C1 segment of cervical spinal cord (tissue), 14 donors: ENCODE measurements at places on chromosomes 11 and 22.

DNA sequence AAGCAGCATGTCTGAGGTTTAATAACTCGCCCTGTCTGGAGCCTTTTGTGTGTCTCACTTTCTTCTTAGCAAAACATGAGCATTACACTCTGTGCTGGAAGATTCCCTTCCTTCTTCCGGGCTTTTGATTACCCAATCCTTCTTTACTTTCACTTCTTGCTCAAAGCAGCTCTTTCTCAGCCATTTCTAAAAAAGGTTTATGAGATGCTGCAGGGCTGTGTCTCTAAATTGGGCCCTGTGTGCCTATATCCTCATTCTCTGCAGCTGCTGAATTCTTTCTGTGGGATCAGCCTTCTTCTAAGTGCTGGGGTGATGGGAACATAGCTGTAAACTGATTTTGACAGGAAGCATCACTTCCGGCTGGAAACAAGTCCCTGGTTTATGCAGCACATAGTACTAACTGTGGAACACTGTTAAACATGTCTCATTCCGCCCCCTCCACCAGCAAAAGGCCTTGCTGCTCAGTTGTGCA is 71.8 kb downstream of the PIWIL4 start:
- peak; percentile 15 for DNase-seq

GRCh38 chr11:126480015-126480409 is 124.5 kb downstream of the ST3GAL4 start:
- DNase-seq, result no peak

DNA sequence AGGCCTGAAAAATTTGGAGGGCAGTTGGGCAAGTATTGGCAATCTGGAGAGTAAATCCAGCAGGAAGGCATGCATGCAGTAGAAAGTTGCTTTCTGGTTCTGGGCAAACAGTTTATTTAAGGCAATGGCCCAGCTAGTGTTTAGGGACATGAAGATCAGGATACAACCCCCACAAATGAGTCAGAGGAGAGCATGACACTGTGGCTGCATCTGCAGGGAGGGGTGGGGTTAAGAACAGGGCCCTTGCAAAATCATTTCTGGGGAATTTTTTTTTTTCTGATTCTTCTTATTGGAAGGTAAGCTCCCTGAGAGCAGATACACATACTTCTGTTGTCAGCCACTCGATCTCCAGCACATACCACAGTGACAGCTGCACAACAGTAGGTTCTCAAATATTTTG is 61.1 kb downstream of the FDX1 start:
- no peak for DNase-seq

GRCh38 chr11:114395736-114396135 is 4.6 kb downstream of the C11orf71 start:
- no peak for DNase-seq

DNA sequence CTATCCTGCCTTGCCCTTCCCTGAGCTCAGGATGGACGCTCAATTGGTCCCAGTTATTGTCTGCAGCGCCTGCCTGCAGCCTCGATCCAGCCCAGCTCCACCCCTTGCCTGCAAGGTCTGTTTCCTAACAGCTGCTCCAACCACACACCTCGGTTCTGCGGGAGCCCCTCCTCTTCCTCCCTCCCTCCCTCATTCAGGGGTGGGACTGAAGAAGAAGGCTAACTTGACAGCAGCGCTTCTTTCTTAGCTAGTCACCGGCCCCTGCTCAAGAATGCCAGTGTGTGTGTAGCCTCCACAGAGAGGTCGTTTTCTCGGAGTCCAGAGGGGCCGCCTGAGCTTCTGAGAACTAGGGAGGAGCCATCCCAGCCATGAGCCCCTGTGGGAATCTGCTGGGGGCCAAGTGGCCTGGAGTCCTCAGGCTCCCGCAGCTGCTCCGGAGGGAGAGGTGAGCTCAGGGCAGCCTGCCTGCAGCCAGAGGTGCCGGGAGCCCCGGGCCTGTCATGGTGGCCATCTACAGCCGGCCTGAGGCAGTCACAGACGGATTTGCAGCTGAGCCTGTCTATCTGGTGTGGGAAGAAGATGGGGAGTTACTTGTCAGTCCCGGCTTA is 36.1 kb downstream of the LIMK2 start:
- DNase-seq, result peak; percentile 62

DNA sequence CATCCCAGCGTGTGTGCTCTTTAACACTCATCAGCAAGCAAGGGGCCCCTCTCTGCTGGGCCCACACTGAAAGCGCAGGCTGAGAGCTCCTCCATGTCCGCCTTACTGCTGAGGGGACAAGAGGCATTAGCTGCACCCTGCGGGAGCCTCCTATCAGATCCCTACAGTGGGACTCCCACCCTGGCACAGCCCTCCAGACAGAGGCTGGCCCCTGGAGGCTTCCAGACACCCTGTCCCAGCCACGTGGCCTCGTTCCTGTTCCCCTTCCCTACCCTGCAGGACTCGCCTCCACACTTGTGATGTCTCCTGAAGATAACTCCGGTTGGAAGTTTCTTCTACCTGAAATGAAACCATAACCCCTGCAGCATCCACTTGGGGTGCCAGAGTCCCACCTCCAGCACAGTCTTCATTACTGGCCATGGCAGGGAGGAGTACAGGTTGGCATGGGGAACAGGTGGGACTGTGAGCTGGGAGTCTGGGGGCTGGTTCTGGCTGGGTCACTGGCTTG is 5.0 kb upstream of the SH3BP1 start:
- no peak for DNase-seq

DNA sequence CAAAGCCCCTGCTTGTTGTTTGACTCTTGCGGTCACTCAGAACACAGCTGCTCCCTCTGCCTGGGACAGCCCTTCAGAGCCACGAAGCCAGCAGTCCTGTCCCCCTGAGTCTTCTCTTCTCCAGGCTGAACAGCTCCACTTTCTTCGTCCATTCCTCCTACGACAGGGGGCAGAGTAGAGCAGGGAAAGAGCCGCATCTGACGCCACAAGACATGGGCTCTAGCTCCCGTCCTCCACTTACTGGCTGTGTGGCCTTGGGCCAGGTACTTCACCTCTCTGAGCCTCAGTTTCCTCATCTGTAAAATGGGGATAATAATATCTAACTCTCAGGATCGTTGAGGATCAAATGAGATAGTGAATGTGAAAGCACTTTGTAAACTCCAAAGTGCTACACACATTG is 29.9 kb downstream of the CHRDL2 start:
- DNase-seq, result no peak

DNA sequence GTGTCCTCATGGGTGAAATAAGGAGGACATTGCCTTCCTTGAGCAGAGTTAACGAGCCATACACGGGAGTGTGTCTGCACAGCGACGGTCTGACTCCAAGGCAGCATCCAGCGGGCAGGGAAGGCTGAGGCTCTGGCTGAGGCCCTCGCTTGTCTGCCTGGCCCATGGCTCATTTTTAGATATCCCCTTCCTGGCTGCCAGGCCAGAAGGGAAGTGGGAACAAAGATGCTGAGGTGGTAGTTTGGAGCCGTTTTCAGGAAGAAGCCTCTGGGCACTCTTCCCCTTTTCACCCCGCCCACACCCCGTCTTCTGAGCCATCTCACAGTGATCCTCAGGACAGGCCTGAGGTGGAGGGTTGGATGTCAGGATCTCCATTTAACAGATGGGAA is 3.0 kb upstream of the SLCO2B1 start:
- DNase-seq, result no peak

- no peak for DNase-seq
Measured at GRCh38 chr11:93288767-93289166, 41.8 kb upstream of the DEUP1 start.

GRCh38 chr11:10864688-10865087 is 6.8 kb upstream of the ZBED5 start:
- no peak for DNase-seq

GRCh38 chr11:102810950-102811660 is 13.1 kb upstream of the MMP1 start:
- DNase-seq, result no peak

- DNase-seq, result no peak
Measured at GRCh38 chr11:102705626-102706025, at the start of gene MMP27. TSS of gene MMP27 (minus strand) at chr11:102705769. CDS start at chr11:102705714, 55 bp downstream.

DNA sequence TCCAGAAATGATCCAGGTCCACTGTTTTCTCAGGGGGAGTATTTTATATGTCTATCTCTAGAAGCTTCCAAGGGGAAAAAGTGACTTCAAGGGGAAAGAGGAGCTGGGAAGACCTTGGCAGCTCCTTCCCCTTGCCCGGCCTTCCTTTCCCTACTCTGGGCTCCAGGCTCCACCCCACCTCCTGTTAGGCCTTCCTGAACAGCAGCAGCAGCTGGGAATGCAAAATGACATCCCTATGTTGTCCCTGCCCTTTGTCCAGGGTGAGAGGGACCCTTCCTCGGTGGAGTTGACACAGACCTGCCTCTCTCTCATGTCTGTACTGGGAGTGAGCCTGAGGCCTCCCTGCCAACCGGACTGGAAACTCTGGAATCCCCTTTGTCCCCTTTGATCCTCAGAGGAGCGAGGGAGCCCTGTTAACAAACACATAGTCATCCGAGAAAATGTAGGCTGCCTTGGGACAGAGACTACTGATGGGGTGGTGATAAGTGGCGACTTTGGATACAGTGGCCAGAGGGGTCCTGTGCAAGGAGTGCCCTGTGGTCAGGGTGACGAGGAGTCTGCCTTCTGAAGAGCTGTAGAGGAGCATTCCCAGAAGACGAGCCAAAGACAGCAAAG is 9.0 kb upstream of the MALAT1 start:
- DNase-seq, result no peak

DNA sequence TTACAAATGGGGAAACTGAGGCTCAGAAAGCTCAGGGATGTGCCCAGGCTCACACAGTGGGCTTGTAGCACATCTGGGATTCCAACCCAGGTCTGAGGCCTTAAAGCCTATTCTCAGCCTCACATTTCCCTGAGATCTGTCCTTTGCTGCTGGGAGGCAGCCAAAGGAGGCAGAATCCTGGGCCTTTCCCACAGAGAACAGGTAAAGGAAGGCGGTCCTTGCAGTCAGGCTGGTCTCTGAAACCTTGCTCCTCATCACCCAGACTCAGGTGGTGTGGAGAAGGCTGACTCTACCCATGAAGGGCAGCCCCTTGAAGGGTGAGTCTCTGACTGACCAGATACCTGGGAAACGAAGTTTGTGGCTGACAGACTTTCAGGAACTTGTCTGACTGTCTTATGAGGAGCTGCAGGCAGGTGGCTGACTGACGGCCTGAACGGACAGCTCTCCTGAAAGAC is 7.8 kb downstream of the SLCO2B1 start:
- no peak for DNase-seq

DNA sequence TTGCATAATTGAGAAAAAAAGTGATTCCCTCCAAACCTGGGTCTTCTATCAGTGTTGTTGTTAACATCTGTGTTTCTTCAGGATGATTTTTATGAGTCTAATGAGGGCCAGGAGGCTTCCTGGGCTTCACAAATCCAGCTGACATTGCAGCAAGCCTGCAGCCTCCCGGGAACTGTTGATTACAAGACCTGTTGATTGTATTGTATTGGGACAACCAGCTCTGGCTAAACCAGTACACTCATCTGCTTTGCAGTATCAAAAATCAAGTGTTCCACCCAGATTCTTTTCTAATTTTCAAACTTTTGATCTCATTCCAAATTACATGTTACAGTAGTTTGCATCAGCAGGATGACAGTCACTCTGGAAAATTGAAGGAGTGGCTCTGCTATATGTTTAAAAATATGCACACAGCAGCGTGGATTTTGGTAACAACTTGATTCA is 16.1 kb upstream of the PRSS23 start:
- DNase-seq, result no peak

DNA sequence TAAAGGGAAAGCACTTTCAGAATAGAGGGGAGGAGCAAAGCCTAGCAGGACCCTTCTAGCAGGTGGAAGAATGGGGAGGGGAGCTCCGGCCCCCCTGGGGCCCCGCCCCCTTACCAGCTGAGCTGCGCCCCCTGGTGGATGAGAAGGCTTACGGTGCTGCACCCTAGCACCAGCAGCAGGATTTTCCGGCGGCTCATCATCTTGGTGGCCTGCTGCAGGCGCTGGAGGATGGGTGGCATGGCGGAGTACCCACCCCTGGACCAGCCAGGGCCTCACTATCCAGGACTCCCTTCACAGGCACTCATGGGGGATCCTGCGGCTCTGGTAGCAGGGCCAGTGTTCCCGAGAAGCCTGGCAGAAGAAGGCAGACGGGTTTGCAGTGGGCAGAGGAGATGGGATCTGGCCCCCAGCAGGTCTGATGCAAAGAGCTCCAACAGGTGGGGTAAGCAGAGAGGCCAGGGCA is 3.8 kb downstream of the GAL3ST3 start:
- peak; percentile 20 for DNase-seq

DNA sequence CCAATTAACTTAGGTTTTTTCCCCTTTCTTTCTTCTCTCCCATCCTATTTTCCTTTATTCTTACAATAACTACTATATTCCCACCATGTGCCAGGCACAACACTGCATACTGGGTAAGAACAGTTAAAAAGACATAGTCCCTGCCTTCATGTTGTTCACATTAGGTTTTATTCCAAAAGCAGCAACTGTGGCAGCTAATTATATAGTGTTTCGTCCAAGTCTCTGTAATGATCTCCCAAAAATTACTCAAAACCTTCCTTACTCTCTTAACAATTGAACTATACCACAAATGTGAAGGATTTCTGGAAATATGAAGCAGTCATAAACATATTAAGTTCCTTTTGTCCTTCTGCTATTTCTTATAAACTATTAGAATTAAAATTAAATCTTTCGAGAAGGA is 184.1 kb upstream of the C11orf58 start:
- DNase-seq, result no peak

DNA sequence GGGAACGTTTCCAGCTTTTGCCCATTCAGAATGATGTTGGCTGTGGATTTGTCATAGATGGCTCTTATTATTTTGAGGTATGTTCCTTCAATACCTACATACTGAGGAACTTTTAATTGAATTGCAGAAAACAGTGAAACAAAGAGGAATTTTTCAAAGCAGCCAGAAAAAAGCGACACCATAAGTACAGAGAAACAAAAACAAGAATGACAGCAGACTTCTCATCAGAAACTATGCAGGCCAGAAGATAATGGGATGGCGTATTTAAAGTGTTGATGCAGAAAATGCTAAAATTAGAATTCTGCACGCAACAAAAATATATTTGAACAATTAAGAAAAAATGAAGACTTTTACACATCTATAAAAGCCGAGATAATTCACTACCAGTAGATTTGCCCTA is 95.4 kb upstream of the TIMP3 start:
- no peak for DNase-seq

DNA sequence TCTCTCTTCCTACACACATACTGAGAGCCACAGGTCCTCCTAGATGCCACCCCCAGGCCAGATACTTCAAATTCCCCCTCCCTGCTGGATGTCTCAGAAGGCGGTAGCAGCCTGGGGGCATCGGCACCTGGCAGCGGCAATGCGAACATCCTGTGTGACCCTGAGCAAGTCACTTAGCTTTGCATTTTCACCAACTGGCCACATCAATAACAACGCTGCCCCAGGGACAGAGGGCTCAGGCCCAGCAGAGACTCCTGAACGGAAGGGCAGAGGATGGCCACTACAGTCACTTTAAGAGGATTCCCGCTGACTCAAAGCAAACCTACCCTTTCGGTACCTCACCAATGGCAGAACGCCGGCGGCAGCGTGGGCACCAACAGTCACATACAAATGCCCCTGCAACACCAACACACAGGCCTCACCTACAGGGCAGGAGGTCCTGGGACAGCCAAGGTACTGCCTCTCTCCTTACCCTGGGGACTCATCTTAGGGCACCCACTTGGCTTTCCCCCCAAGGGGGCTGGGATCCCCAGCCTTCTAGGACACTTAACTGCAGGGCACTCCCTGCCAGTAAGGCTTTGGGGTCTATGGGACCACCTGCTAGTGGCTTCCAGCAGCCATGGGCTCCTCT is 1.6 kb downstream of the LMO1 start:
- DNase-seq, result no peak

- DNase-seq, result peak; percentile 67
Measured at GRCh38 chr11:73404048-73404447, 27.8 kb downstream of the RELT start.

GRCh38 chr11:127816962-127817361 is 770.4 kb downstream of the ETS1 start:
- no peak for DNase-seq
